ENCODE measurements at places on chromosomes 7 and 10. TPM values are rescaled to one million over a fixed set of nuclear protein-coding genes. Genes with fewer than 3 reads are reported as not detected.
A peak's percentile ranks its signal among the peaks of the same experiment; 100 is the strongest.

The GNG11 gene
- total RNA-seq = 23.1 TPM

The MMRN2 gene
- 65.9 TPM for total RNA-seq

The BZW2 gene
- total RNA-seq = 49.1 TPM

The ADAP1 gene
- 48.2 TPM for total RNA-seq

The ANKRD22 gene
- total RNA-seq = 3.6 TPM

The CACNA2D1 gene
- 18.3 TPM for total RNA-seq

DNA sequence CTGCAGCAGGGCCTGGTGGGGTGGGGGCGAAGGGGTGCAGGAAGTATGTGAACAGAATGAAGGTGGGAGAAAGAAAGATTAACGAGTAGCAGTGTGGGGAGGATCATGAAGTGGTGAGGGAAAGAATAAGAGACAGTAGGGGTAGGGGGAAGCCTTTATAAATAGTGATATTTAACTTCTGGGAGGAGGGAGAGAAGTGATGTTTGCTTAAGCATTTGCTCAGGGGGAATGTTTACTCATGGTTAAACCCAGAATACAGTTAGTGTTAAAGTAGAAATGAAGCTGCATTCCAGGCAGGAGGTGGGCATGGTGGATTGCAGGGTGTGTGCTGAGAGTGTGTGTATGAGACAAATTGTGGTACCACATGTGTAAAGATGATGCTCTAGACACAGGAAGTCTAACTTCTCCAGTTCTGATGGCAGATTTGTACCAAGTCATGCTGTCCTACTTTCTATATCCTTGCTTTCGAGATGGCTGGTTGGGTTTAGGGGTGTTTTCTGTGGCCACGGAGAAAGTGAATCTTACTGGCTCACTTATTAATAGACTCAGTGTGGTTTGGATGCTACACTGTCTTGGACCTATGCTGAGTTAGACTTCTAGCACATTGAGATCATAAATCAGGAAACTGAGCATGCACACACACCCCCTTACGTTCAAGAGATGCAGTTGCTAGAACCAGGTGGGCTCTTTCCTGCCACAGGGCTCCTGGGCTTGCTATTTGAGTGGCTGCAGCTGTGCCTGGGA lies 10.6 kb upstream of the DNMBP start:
- DNase-seq = peak; percentile 26

- no peak for DNase-seq
Measured at GRCh38 chr7:2596464-2597272, 35.1 kb upstream of the TTYH3 start.

GRCh38 chr7:159209429-159209828 lies 64.8 kb upstream of the VIPR2 start:
- DNase-seq = no peak

DNA sequence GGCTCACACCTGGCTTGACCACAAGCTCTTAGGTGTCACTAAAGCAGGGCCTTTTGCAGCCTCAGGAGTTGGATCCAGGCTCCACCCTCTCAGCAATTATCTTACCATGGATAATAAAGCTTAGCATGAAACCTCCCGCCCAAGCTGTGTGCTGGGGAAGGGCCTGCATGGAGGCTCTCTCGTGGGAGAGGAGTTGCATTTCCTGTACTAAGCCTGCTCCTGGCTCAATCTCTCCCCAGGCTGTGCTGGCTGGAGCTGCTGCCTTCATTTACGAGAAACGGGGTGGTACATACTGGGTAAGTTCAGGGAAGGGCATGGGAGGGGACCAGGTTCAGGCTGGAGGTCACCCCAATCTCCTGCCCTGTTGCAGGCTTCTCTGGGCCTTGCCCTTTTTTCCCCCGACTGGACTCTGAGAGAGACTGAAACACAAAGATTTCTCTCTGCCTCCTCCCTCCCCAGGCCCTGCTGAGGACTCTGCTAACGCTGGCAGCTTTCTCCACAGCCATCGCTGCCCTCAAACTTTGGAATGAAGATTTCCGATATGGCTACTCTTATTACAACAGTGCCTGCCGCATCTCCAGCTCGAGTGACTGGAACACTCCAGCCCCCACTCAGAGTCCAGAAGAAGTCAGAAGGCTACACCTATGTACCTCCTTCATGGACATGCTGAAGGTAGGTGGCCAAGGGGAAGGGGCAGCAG lies 2.7 kb downstream of the TMEM176A start:
- DNase-seq = no peak

GRCh38 chr10:33277135-33277536 lies 57.3 kb downstream of the NRP1 start:
- DNase-seq = peak; percentile 63

DNA sequence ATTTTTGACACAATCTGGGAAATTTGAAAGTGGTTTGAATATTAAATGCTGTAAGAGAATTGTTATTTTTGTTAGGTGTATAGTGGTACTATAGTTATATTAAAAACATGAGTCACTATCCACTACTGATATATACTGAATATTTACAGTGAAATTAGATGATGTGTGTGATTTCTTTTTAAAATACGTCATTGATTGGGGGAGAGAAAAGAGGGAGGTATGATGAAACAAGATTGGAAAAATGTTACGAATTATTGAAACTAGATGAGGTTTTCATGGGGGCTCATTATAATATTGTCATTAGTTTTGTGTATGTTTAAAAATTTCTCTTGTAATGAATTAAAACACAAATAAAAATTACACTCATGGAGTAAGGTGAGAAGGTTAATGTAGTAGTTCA lies 571.4 kb downstream of the HTR7 start:
- DNase-seq = no peak

- no peak for DNase-seq
Measured at GRCh38 chr7:114413761-114414155, 857 bp upstream of the FOXP2 start.

GRCh38 chr7:158828133-158829020 lies 932 bp downstream of the ESYT2 start:
- peak; percentile 54 for DNase-seq

GRCh38 chr10:109862738-109863137 lies 60.6 kb downstream of the XPNPEP1 start:
- no peak for DNase-seq

DNA sequence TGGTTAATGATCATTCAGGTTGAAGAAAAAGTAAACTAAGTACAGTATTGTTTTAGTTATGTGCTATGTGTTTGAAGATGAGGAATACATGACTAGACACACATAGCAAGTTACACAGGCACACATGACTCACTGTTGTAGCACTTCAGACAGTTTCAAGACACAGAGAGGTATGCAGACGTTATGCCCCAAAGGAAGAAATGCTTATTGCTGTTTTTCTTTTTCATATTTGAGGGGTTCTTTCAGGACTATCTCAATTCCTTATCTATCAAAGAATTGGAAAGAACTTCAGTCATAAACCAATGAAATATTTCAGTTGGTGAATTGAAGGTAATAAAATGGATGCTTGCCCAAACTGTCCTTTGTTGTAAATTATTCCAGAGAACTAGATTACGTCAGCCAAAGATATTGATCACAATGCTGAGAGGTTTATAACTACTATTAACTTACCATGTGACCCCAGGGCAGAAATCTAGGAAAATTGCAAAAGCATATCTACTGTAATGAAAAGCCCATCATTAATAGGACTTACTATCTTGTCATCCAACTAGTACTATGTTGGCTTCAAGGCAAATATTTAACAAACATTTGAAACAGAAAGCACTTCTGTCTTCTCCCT lies 61.2 kb upstream of the CAPZA2 start:
- DNase-seq = no peak

DNA sequence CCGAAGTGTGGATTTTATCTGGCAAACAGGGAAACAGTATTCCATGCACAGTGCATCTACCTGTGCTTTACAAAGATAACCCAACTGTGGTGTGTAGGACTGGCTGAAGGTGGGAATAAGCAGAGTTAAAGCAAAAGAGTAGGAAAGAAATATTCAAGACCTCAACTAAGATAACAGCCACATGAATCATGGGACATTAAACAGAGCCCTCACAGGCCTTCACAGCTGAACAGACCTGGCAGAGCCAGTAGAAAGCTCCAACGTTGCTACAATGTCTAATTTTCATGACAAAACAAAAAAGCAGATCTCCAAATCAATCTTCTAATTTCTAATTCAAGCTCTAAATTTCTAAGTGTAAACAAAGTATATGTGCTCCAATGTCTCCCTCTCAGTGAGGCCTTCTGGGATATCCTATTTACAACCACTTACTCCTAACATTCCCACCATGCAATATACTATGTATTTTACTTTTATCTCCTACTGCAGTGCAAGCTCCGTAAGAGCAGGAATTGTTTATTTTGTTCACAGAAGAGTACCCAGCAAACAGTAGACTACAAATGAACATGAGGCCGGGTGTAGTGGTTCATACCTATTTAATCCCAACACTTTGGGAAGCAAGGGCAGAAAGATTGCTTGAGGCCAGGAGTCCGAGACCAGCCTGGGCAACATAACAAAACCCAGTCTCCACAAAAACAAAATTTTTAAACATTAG lies 63.5 kb downstream of the UBE2H start:
- no peak for DNase-seq

GRCh38 chr7:132709971-132710567 lies 133.8 kb upstream of the PLXNA4 start:
- no peak for DNase-seq

GRCh38 chr7:32126843-32127242 lies 56.6 kb upstream of the PDE1C start:
- DNase-seq = no peak

Measured in kidney (tissue), 22 donors.